ENCODE measurements at places on chromosomes 7 and 10.

DNA sequence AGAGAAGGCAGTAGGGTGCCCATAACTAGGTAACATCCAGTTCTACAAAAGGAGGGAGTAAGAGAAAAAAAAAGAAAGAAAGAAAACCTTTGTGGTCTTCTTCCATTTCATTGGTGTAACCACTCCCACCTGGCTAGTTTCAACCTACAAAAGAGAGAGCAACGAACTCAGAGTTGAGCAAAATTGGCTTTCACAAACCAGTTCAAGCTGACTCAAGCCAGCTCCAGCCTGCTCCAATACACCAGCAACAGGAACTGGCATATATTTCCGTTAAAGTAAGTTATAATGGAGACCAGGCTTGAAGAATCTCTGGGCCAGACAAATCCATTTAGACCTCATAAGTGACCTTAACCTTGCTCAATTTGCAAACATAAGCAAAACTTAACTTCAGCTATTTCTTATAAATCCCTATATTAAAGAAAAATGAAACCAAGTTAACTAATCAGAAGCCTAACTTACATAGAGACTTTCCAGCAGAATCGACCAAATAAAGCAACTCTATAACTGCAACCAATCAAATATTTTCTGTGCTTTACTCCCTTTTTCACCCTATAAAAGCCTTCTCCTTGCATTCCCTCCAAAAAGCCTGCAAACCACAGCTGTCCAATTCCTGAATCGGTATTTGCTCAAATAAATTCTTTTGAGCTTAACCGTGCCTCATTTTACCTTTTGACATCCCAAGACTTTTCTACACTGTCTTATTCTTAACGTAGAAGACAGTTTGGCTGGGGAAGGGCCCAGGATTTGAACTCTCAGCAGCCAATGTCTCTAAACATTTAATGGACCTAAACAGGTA lies 10.1 kb downstream of the ANKRD22 start:
- no peak for DNase-seq

DNA sequence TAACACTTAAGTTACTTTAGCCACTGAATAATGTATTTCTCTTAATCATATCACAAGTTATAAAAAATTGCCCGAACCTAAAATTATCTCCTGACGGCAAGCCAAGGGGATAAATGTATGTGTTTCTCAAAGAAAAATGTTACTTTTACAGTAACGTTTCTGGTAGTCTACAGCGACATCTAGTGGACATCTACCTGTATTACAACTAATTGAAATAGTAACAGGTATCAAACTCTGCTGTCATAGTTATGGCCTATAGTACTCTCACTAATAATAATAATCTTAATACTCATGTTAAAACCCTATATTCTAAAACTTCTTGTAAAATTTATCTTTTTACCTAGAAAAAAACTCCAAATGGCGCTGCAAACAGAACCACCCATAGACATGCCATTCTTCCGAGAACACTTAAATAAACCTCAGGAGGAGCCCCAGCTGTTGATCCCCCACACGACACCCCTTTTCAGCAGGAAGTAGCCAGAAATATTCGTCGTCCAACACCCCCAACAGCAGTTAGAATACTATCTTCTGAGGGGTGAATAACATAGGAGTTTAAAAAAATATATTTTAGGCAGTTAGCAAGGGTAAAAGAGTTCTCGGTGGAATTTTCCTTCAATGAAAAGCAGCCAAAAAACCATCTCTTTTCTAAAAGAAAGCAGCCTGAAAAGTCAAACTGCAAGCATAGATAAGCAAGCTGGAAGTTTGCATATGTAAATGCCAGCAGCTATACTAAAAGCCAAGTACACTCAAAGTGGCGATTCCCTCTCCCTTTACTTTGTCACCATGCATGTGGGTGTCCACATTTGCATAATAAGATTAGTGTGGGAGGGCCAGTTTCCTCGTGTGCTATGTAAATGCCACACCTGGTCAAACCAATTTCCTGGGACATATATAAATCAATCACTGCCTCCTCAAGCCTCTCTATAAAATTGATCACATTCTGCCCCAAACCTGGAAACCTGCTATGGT lies 40.5 kb upstream of the ZNF107 start:
- no peak for DNase-seq

- peak; percentile 89 for DNase-seq
Observed at GRCh38 chr10:132382231-132382922, 14.6 kb upstream of the PWWP2B start.

- no peak for DNase-seq
Observed at GRCh38 chr10:7337431-7338171, 73.2 kb downstream of the SFMBT2 start.

DNA sequence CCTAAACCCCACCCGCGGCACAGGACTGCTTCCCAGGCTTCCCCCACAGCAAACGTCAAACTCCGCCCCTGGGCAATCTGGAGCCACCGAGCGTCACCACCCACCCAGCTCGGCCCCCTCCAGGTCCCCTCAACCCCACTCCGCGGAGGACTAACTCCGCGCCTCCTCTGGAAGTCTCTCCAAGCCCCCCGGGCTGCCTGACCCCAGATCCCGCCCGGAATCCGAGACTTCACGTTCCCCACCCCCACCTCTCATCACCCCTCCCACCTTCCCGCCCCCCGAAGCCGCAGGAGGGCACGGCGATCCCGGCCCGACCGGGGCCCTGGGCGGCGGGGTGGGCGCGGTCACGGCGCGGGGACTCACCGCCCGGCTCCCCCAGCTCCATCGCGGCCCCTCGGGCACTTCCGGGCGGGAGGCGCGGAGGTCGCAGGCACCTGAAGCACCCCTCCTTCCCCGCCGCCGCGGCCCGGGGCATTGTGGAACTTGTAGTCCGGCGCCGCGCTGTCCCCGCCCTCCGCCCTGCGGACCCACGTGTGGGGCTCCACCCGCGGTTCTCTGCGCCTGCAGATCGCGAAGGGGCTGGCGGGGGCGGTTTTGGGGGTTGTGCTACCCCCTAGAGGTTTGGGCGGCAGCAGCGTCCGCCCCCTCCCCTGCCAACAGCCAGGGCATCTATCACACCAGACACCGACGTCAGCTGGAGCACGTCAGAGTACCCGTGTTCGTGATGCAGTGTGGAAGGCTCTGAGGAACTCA lies at the start of gene TMUB1:
Gene TMUB1, minus strand, starts transcription at position 423 of the 753 bp plus-strand sequence. CDS start 930 bp downstream, outside the sequence.
- no peak for DNase-seq

DNA sequence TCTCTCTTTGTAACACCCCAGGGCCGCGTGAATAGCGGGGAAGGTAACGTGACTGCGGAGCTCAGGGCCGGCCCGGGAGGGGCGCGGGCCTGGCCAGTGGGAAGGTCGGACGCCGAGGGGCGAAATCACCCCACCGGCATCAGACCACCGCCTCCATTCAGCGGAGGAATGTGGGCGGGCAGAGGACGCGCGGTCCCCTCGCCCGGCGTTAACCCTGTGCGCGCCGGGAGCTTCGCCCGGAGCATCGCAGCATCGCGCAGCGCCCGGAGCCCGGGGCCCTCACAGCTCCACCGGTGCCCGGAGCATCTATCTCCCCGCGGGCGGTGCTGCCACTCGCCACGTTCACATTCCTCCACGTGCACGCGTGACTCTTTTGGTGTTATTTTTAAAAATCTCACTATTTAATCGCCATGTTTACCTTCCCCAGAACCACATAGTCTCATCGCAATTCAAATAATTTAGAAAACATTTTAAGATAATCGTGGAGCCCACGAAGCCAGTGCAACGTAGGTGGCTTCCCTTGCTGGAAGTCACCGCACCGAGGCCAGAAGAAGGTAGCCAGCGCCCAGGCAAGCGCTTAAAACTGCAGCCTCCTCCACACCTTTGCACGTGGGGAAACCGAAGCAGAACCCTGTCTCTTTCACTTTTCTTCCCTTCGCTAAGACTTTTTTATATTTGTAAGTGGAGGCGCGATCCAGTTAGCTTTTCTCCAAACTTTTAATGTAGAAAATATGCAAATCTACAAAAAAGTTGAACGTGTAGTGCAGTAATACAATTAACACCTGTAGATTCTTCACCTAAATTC lies 21.8 kb downstream of the FGFBP3 start:
- DNase-seq, result no peak

- DNase-seq, result no peak
Observed at GRCh38 chr10:9735731-9736130, 1281.9 kb upstream of the CELF2 start.

DNA sequence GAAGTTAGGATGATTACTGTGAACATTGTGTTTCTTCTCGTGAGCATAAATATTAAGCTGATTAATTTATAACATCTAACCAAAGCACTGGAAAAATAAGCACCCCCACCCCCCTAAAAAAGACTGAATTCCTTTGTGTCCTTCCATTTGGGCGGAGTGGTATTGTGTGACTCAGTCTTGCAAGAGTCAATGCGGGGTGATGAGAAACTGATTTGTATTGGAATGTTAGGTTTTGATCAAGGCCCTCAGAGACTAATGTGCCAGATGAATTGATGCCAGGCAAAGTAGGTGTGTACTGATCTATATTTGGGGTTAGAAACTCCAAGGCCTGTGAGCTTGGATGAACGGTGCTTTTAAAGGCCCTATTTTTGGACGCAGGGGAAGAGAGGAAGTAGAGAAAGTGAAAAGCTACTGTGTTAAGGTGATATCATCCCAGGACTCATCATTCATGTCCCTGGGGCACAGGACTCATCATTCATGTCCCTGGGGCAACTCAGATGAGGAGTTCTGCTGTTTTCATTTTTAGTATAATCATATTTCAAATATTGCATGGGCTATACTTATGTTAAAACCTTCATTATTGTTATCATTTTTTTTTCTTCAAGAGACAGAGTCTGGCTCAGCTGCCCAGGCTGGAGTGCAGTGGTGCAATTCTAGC lies 61.3 kb upstream of the PTN start:
- no peak for DNase-seq

DNA sequence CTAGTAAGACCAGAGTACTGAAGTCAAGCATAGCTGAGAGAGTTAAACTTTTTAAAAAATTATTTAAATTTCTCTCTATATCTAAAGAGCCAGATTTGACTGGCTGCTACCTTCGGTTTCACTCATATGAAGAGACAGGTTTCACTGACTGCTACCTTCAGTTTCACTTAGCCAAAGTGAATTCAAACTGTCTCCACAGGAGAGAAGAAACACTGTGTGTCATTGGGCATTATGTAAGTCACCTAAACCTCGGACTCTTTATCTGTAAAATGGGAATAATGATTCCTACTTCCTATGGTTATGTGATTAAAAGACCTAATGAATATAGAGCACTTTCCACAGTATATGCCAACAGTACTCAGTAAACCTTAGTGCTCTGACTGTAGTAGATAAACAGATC lies 41.6 kb upstream of the MET start:
- DNase-seq, result no peak

GRCh38 chr7:33041631-33042428 lies 20.7 kb downstream of the NT5C3A start:
- no peak for DNase-seq

- no peak for DNase-seq
Observed at GRCh38 chr10:3249307-3249889, 76.8 kb upstream of the PITRM1 start.

DNA sequence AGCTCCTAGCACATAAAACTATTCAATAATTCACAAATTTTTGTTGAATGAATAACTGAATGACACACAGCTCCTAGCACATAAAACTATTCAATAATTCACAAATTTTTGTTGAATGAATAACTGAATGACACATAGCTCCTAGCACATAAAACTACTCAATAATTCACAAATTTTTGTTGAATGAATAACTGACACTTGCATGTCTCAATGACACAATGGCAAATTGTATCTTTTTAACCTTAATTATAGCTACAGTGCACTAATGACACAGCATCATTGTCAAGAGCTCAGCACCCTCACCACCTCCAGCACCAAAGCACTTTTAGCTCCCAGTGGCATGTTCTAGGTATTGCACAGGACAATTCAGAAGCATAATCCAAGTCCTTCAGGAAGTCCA lies 131.6 kb downstream of the PDE1C start:
- DNase-seq, result no peak

DNA sequence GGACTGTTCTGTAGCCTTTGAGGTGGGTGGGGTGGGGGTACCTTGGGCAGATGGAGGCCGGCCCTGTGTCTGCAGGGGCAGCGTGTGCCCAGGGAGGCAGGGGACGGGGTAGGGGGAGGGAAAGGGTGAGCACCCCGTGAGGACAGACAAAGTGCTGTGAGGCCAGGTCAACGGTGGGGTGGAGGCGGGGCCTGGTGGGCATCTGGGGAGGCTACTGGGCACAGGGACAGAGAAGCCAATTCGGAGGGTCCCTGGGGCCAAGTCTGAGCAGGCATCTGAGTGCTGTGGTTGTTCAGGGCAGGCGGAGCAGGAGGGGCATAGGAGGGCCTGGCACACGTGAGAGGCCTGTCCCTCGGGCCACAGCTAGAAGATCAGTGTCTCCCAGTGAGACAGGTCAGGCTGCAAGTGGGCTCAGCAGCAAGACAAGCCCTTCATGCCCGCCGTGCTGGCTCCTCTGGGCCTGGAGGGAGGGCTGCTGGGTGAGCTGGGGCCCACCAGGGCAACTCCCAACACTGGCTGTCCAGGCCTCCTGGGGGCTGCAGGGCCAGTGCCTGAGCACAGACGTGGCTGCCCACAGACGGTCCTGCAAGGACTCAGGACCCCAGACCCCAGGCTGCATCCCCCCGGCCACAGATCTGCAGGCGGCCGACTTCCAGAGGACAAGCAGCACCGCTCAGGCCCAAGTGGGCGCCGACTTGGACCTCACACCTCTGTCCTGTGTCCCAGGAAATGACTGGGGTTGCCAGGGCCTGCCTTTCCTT lies 26.4 kb upstream of the KNDC1 start:
- no peak for DNase-seq
